ENCODE measurements at places on chromosomes 7 and 10. TPM values are rescaled to one million over a fixed set of nuclear protein-coding genes. Genes with fewer than 3 reads are reported as not detected.

The MSS51 gene
- 1.5 TPM for total RNA-seq

The KIAA1217 gene
- total RNA-seq: 6.9 TPM

The RTKN2 gene
- total RNA-seq: 4.7 TPM

The SH3PXD2A gene
- 8.2 TPM for total RNA-seq

The ADCY1 gene
- total RNA-seq: 0.10 TPM

GRCh38 chr10:119742947-119743648 is 17.2 kb downstream of the INPP5F start:
- peak; percentile 73 for DNase-seq

The MSMB gene
- total RNA-seq: not detected

DNA sequence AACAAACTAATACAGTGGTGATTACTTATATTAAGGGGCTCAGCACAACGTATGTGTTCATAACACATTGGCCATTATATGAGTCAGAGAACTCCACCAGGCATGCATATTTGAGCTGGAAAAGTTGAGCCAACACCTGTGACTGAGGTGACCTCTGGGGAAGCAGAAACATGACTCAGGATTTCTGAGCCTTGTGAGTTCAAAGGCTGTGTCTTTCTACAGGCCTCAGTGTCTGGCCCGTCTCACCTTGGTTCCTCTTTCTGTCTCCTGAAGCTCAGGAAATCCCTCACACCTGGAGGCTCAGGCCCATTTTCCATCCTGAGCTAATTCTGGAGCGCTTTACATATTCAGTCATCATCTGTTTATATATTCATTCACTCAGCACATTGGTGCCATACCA is 230.9 kb upstream of the AGK start:
- peak; percentile 80 for DNase-seq

Measured in renal cortical epithelial cell (primary cell).